ENCODE measurements at places on chromosomes 2 and 18. TPM values are rescaled to one million over a fixed set of nuclear protein-coding genes. Genes with fewer than 3 reads are reported as not detected.
A peak's percentile ranks its signal among the peaks of the same experiment; 100 is the strongest.

SERPINB13 gene
- total RNA-seq = 48.0 TPM

CXCR1 gene
- total RNA-seq = not detected

KLHL41 gene
- under 0.01 TPM for total RNA-seq

PAIP2B gene
- total RNA-seq = 5.2 TPM

RAD51AP2 gene
- total RNA-seq = 0.13 TPM

LRP2 gene
- total RNA-seq = not detected

RELCH gene
- 29.5 TPM for total RNA-seq

STAT4 gene
- total RNA-seq = 12.3 TPM

CNGA3 gene
- under 0.01 TPM for total RNA-seq

SERPINB4 gene
- total RNA-seq = 15.7 TPM

ZAP70 gene
- not detected for total RNA-seq

COMMD1 gene
- total RNA-seq = 30.5 TPM

DNA sequence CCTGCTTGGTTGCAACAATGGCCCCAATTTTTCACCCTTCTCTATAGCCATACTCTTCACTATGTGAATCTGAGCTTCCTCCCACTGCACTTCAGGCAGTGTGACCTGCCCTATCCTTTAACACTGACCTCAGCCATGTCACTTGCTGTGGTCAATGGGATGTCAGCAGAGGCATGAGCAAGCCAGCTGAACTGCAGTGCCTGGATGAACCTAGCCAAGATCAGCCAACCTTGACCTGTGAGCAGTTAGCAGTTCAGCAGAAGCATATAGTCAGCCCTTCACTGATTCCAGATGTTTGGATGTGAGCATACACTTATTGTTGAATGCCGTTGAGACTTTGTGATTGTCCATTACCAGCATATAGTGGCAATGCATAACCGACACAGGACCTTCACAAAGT lies 63.4 kb upstream of the BOD1L2 start:
- no peak for DNase-seq

- no peak for DNase-seq
These were observed 30.9 kb downstream of the OSR1 start for GRCh38 chr2:19327496-19327895.

DNA sequence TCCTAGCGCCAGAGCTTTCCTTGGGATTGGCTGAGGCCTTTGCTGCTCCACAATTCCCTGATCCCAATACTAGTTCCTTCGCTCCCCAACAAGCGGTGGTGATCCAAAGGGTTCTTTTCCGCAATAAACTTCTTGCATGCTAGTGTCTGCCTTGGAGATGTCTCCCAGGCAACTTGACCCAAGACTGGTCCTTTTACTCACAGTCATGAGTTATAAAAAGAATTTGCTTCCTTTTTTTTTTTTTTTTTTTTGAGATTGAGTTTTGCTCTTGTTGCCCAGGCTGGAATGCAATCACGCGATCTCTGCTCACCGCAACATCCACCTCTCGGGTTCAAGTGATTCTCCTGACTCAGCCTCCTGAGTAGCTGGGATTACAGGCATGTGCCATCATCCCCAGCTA lies 89.8 kb upstream of the SP3 start:
- DNase-seq = no peak

GRCh38 chr2:3633089-3633981 lies 24.7 kb upstream of the ALLC start:
- DNase-seq = peak; percentile 94

GRCh38 chr2:33652830-33653229 lies 53.7 kb upstream of the FAM98A start:
- no peak for DNase-seq

DNA sequence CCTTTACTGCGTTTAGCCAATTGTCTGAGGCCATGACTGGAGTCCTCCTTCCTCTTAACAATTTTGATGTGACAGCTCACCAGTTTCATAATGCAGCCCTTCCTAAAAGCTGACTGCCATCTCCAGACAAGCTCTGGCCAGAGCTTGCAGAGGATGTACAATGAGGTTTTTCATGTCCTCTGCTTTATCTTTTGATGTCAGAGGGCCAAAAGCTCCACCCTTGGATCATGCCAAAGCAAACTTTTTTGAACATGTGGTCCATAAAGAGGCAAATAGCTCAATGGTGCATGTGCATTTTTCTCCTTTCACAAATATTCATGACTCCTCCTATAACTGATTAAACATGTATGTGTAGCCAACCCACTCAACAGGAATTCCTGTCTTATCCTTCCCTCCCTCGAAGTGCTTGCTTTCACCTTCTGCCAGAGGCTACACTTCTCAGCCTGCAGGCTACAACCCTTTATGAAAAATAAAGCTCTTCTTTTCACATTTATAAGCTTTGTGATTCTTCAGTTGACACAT lies 266.2 kb downstream of the FBXO15 start:
- DNase-seq = no peak

GRCh38 chr18:2983296-2983695 lies 29.6 kb downstream of the LPIN2 start:
- DNase-seq = no peak

GRCh38 chr2:234672498-234673150 lies 175.7 kb upstream of the ARL4C start:
- no peak for DNase-seq

GRCh38 chr18:62937065-62937464 lies 221.7 kb downstream of the PHLPP1 start:
- peak; percentile 52 for DNase-seq

- DNase-seq = no peak
These were observed 597.8 kb upstream of the VRK2 start for GRCh38 chr2:57448816-57449215.

GRCh38 chr2:3620834-3621233 lies 25.9 kb downstream of the COLEC11 start:
- peak; percentile 90 for DNase-seq

DNA sequence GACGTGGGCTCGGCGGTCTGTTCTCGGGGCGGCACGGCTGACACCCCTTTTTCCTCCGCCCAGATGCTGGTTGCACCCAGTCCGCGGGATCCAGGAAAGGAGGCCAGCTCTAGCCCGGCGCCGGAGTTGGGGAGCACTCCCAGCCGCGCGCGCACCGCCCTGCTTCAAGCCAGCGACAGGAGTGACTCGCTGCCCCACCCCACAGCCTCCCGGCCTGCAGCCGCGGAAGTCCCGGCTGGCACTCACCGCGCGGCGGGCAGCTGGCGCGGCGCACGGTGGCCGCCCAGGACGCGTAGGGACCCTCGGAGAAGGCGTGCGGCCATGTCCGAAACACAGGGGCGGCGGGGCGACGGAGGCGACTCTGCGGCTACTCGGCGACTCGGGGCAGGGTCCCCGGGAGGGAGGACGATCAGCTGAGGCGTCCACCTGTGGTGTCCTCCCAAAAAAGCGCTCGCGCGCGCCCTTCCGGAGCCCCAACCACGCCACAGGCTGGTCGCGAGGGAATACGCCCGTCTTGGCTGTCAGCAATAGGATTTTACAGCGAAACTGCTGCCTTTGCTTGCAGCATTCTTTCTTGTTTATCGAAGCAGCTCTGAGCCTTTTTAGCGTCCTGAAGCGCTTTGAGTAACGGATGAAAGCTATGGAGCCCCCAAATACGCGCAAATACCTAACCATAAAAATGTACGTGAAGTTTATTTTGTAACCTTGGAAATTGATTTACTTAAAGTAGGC lies at the start of gene ACADL:
TSS of gene ACADL (minus strand) at position 507 of the 732 bp plus-strand sequence. CDS start at position 323, 184 bp downstream.
- peak; percentile 37 for DNase-seq

GRCh38 chr2:24618144-24618543 lies 127.1 kb downstream of the NCOA1 start:
- no peak for DNase-seq

DNA sequence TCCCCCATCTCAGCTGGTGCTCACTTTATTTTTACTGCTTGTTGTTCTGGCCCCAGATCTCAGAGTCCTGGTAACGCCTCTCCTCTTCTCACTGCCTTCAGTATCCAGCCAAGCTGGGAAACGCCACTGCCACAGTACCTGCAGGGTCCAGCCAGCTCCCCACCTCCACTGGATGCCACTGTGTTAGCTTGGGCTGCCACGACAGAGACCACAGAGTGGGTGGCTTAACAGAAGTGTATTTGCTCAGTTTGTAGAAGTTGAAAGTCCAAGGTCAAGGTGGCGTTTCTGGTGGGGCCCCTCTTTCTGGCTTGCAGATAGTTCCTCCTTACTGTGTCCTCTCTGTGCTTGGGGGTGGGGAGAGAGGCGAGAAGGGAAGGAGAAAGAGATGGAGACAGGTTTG lies 107.1 kb downstream of the AGAP1 start:
- DNase-seq = no peak

DNA sequence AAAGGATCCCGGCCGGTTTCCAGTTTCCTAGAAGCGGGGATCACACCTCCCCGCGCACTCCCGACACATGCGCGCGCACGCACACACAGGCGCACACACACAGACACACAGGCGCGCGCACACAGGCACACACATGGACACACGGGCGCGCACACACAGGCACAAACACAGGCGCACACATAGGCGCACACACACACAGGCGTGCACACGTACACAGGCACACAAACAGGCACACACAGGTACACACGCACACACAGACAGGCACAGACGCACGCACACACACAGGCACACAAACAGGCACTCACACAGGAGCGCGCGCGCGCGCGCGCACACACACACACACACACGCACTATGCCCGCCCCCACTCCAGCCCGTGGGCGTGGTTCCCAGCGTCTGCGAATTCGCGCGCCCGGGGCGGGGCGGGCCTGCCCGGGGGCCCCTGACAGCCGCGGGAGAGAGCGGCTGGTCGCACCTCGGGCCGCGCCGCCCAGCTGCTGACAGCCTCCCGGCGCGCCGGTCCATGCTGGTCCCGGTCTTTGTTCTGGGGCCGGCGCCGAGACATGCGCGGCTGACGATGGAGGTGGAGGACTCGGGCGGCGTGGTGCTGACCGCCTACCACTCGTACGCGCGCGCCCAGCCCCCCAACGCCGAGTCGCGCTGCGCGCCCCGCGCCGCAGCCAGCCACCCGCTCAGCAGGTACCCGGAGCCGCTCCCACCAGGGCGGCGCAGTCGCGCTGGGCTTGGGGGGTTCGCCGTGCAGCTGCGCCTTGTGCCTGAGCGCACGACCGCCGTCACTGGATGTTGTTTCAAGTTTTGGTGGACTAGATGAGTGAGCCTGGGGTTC lies at the start of gene ARHGAP28:
TSS of gene ARHGAP28 (plus strand) at position 470 of the 845 bp plus-strand sequence. CDS start at position 576, 106 bp downstream.
- DNase-seq = peak; percentile 34

GRCh38 chr2:105764059-105764458 lies 19.3 kb downstream of the NCK2 start:
- DNase-seq = no peak

DNA sequence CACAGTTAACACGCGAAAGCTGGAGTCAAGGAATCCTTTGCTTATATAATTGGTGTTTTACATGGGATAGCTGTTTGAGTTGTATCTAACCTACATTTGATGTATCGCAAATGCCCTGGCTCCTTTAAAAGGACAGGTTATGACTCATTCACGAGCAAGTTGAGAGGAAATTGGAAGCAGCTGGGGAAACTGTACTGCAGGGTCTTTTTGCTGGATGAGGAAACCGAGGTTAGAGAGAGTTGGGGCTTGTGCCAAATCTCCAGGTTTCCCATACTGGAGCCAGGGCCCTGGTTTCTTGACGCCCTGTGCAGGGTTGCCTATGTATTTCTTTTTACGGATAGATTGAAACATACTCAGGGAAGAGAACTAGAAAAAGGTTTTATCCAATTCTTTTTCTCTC lies 60.0 kb upstream of the SPTBN1 start:
- DNase-seq = no peak

DNA sequence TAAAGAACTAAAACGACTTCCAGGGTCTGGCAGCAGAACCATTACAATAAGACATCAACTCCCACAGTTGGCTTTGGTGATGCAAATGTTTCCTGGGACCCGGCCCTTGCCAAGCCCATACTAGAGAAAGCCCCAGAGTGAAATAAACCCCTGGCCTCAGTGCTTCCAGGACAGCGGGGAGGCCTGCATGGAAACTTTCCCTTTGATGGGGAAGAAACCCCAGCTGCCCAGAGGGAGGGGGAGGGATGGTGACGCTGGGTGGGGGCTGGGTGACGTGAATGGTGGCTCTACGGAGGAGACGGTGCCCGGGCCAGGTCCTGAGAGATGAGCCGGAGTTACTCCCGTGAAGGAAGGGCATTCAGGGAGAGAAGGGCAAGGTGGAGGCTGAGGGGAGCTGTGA lies 27.5 kb downstream of the INHBB start:
- no peak for DNase-seq

GRCh38 chr2:99399063-99399462 lies 61.9 kb downstream of the EIF5B start:
- no peak for DNase-seq

GRCh38 chr18:37663446-37663845 lies 97.8 kb upstream of the CELF4 start:
- no peak for DNase-seq

GRCh38 chr18:77043541-77044280 lies 88.9 kb downstream of the MBP start:
- no peak for DNase-seq

GRCh38 chr2:189540551-189540950 lies 40.0 kb downstream of the SLC40A1 start:
- DNase-seq = peak; percentile 40

- DNase-seq = no peak
These were observed 16.3 kb downstream of the COL4A3 start for GRCh38 chr2:227180770-227181169.

- DNase-seq = no peak
These were observed 5.3 kb upstream of the PLEKHH2 start for GRCh38 chr2:43631618-43632317.

DNA sequence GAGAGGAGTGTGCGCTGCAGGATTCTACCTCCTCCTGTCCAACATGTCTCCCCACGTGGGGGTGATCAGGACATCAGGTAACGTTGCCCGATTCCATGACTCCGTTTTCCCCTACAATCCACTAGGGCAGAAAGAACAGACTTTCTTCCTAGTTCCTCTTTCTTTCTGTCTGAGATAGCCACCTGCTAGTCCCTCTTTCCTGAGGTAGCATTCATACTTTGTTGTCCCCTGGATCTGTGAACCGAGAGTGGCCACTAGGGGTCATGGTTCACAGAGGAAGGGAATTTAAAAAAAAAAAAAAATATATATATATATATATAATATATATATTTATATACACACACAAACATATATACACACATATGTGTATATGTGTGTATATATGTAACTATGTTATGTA lies 210.0 kb upstream of the ZNF521 start:
- no peak for DNase-seq

DNA sequence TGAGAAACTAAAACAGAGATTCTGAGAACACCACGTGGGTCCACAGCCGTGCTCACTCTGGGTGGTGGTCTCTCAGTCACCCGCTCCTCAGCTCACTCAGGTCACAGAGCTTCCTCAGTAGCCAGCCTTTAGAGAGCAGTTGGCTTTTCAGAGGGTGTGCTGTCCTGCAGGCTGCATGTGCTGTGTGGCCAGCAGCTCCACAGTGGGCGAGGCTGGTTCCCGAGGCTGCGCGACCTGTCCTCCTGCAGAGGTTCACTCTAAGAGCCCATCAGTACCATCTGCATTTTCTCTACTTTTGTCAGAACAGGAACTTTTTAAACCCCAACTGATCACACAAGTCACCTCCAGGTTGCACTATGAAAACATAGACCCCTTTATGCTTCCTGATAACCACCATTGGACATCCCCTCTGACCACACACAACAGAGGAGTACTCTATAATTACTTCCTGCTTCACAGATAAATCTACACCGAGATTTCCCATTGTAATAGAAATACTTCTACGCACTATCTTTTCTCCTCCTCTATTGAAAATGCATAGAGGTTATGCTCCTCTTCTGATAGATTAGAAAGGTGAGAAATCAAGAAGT lies 93.1 kb downstream of the GYPC start:
- no peak for DNase-seq

GRCh38 chr18:10055125-10055750 lies 141.4 kb downstream of the VAPA start:
- no peak for DNase-seq

Measured in bronchial epithelial cell (primary cell).